ENCODE measurements at places on chromosomes 1 and 21. TPM values are rescaled to one million over a fixed set of nuclear protein-coding genes. Genes with fewer than 3 reads are reported as not detected.

The OR2L3 gene
- not detected for total RNA-seq

The OVAAL gene
- not detected for total RNA-seq

The SYNC gene
- not detected for total RNA-seq

The TUFT1 gene
- 2.1 TPM for total RNA-seq

DNA sequence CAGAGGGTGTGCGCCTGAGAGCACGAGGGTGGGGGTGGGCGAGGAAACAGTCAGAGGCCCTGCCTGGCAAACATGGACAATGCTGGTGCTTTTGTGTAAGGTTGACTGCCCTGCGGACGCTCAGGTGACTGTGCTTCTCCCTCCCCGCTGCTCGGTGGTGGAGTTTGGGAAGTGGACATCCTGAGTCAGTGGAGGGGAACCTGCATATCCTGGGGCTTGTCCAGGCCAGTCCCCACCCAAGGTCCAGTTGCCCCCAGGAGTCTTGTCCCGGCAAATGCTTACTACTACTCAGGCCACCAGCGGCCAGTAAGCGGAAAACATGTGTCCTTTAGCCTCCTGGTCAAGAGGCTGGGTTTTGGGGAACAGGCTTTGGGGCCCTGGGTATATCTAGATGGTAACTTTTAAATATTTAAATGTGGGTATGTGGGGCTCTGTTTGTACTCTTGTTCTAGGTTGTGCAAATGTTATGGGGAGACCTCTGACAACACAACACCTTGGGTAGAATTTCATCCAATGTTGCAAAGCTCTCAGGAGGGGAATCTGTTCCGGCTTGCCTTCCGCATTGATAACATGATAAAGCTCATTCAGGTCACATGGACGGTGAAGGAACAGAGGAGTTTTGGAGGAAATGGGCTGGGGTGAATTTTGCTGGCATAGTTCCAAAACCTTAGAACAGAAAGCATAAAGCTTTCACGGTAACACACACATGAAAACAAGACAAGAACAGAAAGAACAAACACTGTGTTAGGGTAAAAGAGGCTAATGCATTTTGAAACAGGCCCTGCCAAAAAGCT is 364.9 kb downstream of the PRDM2 start:
- H3K36me3 ChIP-seq, result no peaks in the 10 kb centered on the region
- no peak overlapping the region for H3K4me3 ChIP-seq
- DNase-seq, result no peak
- no peaks in the 10 kb centered on the region for H3K4me1 ChIP-seq

DNA sequence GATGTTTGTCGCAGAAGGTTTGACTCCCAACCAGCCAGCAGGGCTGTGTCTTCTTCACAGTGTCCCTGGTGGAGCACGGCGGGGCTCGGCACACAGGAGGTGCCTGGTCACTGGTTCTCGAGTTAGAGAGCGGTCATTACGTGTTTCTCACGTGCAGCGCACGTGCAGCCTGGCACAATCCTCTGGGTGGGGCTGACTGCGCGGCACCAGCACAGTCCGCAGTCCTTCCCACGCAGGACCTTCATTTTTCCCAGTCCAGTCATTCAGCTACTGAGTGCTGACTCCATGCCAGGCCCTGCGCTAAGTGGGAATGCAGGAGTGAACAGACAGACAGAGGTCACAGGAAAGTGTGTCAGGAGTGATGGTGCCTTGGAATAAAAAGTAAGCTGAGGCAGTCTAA is 46.2 kb upstream of the GPR153 start:
- H3K27me3 ChIP-seq, result no peaks in the 10 kb centered on the region
- H3K4me1 ChIP-seq, result no peaks in the 10 kb centered on the region
- no peak overlapping the region for H3K27ac ChIP-seq
- H3K4me3 ChIP-seq, result no peak overlapping the region
- DNase-seq, result no peak
- H3K36me3 ChIP-seq, result peaks cover 22% of the 10 kb centered on the region

DNA sequence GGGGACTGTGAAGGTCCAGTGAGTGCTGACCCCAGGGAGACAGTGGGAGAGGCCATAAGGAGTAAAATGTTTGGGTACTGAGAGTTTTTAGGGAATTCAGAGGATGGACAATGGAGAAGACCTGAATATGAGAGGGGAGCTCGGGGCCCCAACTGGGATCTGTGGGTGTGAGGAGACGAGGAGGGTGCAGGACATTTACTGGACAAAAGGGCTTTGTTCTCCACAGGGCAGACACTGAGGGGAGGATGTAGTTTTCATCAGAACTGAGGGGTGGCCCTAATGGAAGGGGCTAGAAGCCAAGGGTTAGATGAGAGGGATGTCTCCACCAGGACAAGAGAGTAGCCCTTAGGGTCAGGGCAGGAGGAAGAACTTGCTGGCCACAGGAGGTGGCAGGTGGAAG is 30.0 kb downstream of the TMCC2 start:
- no peaks in the 10 kb centered on the region for H3K36me3 ChIP-seq
- DNase-seq, result no peak
- H3K27me3 ChIP-seq, result no peaks in the 10 kb centered on the region
- H3K27ac ChIP-seq, result no peak overlapping the region

- no peak overlapping the region for H3K4me3 ChIP-seq
- no peak overlapping the region for H3K27ac ChIP-seq
- no peak for DNase-seq
- H3K27me3 ChIP-seq, result peaks cover 15% of the 10 kb centered on the region
- H3K36me3 ChIP-seq, result no peaks in the 10 kb centered on the region
Observed at GRCh38 chr1:200291106-200291505, 118.7 kb downstream of the ZNF281 start.

- peak; percentile 68 for DNase-seq
- no peaks in the 10 kb centered on the region for H3K27me3 ChIP-seq
- peak overlapping the region; percentile 54 for H3K27ac ChIP-seq
- no peak overlapping the region for H3K4me3 ChIP-seq
- no peaks in the 10 kb centered on the region for H3K36me3 ChIP-seq
Observed at GRCh38 chr1:230327892-230328284, 98.2 kb downstream of the PGBD5 start.

All from activated CD4-positive, alpha-beta T cell treated with anti-CD3 and anti-CD28 coated beads, Interleukin-2, amount 10 ng/mL, durations not matched to agents 24 days and 14 days (primary cell).